Occipital lobe (tissue), 3 donors: ENCODE measurements at places on chromosomes 4 and X.

DNA sequence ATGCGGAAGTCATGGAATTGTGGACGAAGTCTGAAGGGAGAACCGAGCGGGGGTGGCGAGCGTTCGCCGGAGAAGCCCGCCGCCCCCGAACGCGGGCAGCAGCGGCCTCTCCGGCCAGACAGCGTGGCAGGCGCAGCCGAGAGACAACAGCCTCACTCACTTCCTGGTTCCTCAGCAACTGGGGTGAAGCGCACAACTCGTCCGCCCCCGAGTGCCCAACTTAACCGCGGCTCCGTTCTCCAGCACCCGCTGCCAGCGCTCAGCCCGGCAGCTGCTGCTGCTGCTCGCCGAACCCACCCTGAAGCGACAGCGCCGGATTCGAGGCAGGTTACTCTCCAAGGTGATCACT, 68.0 kb downstream of the NOCT start:
- peak; percentile 78 for DNase-seq

GRCh38 chrX:17846045-17846444, 15.1 kb downstream of the RAI2 start:
- no peak for DNase-seq

GRCh38 chr4:165744370-165744769, 128.7 kb upstream of the TLL1 start:
- no peak for DNase-seq

GRCh38 chr4:37884855-37885487, 5.9 kb upstream of the TBC1D1 start:
- DNase-seq, result no peak

DNA sequence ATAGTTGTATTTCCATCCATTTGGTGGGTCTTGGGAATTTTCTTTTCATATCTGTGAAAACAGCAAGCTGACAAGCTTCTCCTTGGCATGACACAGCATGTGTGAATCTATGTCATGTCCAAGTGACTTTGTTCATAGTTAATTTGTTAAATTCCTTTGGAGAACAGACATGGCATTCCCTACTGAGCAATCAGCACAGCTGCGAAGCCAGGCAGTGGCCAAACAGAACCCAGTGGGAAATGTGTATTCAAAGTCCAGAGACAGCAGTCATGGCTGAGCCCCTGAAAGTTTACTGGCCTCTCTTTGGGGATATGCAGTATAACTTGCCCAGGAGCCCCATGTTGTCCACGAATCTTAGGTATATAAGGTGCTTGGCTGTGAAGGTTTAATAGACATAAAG, 474.7 kb downstream of the NKX6-1 start:
- no peak for DNase-seq

GRCh38 chr4:38290366-38290765, 330.2 kb downstream of the PTTG2 start:
- DNase-seq, result no peak

DNA sequence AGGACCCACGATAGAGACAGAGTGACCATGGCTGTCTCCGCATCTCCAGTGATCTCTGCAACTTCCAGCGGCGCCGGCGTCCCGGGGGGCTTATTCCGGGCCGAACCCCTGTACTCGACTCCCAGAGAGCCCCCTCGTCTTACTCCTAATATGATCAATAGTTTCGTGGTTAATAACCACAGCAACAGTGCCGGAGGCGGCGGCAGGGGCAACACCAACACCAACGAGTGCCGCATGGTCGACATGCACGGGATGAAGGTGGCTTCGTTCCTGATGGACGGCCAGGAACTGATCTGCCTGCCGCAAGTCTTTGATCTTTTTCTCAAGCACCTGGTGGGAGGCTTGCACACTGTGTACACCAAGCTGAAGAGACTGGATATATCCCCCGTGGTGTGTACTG, 343 bp downstream of the DACH2 start:
- no peak for DNase-seq

- no peak for DNase-seq
These were observed 49.2 kb upstream of the CAPN6 start for GRCh38 chrX:111319451-111319850.

DNA sequence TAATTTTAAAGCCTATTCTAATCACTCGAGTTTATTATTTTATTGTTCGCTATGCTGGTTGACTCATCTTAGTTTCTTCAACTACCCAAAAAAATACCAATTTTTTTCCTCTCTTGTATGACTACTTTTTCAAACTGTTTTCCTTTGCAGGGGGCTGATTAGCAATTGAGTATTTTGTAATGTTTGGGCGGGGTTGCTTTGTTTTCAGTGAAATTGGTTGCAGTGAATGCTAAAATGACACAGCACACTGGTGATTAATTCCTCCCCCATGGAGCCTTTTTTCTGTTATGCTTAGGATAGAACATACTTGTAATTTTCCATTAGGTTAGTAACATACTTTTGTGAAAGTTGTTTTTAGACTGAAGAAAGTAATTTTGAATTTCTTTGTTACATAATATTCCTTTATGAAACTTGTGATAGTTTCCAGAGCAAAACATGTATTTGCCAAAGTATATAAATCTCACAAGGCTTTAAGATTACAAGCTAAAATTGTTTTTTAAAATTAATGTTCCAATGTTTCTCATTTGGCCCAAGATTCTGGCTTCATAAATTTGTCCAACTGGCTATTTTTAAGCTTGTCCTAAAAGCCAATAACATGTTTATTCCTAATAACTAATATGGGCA, 120.4 kb downstream of the CHIC1 start:
- DNase-seq, result no peak

DNA sequence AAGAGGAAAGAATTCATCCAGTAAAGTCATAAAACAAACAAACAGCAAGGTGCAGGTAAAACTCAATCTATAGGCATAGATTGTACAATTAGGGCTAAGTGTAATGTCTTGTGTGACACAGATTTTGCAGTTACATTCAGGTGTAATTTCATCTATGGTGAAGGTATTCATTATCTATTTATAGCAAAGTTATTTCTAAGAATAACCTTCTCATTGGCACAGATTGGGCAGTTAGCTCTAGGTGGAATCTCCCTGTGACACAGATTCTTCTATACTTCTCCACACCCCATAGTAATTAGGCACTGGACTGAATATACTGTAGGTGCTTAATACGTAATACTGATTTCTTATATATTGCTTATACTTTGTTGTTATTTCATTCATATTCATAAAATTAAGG, 66.8 kb downstream of the COL25A1 start:
- DNase-seq, result no peak

DNA sequence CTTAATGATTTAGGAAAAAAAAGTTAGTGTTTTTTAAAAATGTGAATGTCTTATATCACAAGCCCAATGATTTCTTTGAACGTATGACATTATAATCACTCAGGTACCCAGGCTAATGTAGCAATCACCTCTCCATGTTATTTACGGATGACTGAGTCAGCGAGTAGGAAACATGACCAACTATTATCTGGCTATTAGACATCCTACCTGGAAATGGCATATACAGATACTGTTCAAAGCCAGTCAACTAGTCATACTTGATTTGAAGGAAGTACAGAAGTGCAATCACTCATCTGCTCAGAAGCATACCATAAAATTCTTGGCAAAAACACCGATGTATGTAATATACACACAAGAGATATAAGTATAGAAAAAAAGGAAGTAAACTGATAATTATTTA, 732.5 kb downstream of the ARAP2 start:
- no peak for DNase-seq

GRCh38 chrX:27350476-27350875, 112.7 kb downstream of the PPP4R3C start:
- DNase-seq, result no peak

DNA sequence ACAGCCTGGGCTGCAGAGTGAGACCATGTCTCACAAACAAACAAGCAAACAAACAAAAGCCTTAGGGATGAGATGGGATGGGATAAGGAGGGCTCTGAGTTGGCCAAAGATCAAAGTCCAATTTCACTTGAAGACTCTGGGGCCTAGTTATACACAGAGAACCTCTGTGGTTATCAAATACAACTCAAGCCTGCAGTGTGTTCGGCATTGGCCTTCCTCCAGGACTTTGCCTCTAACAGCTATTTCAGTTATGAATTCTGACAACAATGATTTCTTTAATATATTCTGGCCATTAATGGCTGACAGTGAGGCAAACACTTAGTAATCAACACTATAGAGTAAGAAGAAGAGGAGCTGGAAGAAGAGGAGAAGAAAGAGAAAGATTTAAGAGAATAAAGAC, 171.1 kb downstream of the PDGFRA start:
- DNase-seq, result no peak

GRCh38 chrX:69323786-69324720, 158.8 kb upstream of the PJA1 start:
- no peak for DNase-seq

- DNase-seq, result no peak
These were observed 20.4 kb upstream of the MAPK10 start for GRCh38 chr4:86380181-86380724.

GRCh38 chr4:110211007-110211769, 12.8 kb upstream of the ELOVL6 start:
- DNase-seq, result peak; percentile 0

DNA sequence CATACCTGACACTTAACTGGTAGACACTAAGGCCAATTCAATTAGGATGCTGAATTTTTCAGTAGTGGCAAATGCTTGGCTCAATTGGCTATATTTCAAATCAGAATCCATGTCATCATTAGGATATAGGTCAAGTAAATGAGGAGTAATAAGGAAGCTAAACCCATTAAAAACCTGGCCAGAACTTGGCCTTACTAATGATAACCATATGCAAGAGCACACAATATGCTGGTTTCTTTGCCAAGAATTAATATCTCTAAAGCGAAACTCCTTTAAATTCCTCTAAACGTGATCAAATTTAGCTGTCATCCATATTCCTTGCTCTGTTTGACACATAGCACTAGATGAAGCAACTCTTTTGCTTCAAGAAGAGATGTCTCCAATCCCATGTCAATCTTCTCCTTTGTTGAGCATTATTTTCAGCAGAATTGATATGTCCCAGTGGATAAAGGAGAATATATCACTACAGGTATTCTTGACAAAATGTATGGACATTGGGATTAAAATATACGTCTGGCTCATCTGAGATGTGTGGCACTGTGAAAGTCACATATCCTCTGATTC, 206.1 kb upstream of the ANKRD50 start:
- DNase-seq, result no peak

DNA sequence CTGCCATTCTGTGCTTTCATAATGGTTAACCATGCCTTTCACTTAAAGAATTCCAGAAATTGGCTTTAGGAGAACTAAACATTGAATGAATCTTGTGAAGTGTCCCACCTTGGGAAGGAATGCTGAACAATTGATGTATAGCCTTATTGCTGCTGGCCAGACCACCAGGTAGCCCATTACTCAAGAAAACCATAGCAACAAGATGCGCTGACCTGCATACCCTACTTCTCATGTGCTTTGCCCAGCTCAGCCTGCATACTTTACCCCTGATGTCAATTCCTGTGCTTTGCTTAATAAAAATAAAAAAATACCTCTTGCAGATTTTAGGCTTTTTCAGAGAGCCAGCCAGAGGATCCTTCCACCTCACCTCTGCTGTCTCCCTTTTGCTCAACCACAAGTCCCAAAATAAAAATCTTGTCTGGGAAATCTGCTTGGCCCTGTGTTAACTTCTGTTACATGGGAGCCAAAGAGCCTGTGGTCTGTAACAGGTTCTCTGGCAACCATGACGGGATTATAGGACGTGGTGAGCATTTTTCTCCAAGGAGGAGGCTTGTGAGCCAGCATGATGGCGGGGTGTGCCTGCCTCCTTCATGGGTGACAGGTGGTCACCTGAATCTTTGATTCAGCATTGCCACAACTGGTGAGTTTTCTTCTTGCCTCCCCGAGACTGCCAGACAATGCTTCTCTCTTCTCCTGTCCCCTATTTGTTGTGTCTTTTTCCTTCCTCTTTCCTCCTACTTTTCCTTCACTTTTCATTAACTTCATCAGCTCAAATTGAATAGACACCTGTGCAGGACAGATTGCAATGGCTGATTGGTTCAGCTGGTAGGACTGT, 106.8 kb downstream of the ARSJ start:
- DNase-seq, result no peak

GRCh38 chr4:122700178-122700725, 32.3 kb upstream of the BBS12 start:
- DNase-seq, result no peak

- no peak for DNase-seq
These were observed 24.5 kb downstream of the RBMX start for GRCh38 chrX:136856050-136856449.

DNA sequence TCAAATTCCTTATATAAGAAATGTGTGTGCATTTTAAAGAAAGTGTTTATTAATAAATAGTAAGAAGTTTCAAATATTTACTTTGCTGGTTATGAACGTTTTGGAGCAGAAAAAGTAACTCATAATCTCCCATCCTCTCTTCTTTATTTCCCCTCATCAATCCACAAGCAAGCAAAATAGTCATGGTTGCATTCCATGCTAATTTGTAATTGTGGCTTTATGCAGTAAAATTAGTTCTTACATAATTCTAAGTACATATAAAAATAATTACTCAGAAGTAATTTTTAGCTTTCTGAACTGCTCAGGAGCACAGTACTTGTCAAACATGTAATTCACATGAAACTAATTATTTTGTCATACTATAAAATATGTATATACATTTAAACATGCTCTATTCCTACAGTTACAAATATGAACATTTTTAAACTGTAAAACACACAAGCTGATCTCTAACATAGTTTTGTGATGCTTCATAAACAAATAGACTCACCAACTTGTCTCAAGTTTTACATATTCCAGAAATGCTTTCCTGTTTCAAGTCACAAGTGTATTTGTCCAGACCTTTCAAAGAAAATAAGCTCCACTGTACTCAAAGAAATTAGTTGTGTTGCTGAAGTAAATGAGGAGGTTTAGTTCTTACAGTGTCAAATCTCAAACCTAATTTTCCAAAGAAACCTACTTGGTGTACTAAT, 218.9 kb downstream of the PABPC4L start:
- no peak for DNase-seq

DNA sequence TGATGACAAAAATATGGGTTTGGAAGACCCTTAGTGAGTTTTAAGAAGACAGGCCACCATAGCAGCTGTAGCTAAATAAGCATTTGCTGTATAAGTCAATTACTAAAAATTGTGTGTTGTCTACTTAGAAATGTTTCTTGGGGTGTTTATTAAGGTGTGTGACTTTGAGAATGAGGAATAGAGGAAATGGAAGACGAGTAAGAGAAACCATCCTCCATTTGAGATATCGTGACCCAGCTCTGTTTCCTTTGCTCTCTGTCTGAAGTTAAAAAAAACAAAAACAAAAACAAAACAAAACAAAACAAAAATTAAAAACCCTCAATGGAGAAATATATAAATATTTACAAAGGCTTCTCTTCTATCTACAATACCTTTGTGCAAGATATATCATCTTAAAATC, 41.7 kb upstream of the FAM9C start:
- no peak for DNase-seq

DNA sequence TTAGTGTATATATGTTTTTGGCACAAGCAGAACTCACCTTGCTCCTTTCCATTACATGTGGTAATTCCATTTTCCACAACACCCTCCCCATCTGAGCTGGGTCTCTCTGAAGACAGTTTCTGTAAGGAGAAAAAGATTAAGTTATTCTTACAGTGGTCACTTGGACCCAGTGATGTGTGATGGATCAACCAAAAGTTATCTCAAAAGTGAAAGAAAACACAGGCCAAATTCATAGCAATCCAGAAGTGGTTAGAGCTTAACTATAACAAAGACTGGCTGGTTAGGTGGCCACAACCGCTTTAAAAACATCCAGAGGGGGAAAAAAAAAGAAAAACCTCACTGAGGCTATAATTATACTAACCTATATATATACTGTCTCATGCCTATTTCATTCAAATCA, 123.7 kb downstream of the AFAP1 start:
- DNase-seq, result no peak
